Mucosa of descending colon (tissue), 3 donors: ENCODE measurements at places on chromosomes 4 and X. TPM values are rescaled to one million over a fixed set of nuclear protein-coding genes. Genes with fewer than 3 reads are reported as not detected.

GRCh38 chr4:6278801-6279197 lies 9.1 kb downstream of the WFS1 start:
- DNase-seq = no peak

Gene SAGE1
- total RNA-seq = not detected

Gene SLC30A9
- total RNA-seq = 44.6 TPM

Gene DCAF4L1
- 0.05 TPM for total RNA-seq

- no peak for DNase-seq
Measured at GRCh38 chr4:139878050-139878449, 212.4 kb downstream of the MGST2 start.

DNA sequence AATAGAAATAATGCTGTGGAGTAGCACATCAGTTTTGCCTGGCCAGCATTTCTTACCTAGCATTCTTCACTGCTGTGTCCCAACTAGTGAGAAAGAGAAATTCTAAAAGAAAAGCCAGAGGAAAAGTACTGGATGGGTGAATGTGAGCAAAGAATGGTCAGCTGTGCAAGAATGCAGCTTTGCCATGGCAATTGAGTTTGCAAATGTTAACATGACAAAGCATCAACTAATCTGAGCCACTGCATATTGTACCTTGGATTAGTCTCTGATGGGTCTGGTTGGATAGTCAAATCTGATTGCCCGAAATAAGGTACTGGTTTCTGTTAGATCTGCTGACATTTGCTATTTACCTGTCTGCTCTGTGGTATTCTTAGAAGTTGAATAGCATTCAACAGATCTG lies 38.7 kb downstream of the ADD1 start:
- no peak for DNase-seq

Gene TENT5D
- total RNA-seq = not detected

- no peak for DNase-seq
Measured at GRCh38 chr4:59381591-59381990, 1818.5 kb upstream of the ADGRL3 start.

- DNase-seq = no peak
Measured at GRCh38 chr4:81631958-81632441, 160.3 kb upstream of the RASGEF1B start.

- no peak for DNase-seq
Measured at GRCh38 chr4:133102043-133102442, 47.1 kb upstream of the PCDH10 start.

DNA sequence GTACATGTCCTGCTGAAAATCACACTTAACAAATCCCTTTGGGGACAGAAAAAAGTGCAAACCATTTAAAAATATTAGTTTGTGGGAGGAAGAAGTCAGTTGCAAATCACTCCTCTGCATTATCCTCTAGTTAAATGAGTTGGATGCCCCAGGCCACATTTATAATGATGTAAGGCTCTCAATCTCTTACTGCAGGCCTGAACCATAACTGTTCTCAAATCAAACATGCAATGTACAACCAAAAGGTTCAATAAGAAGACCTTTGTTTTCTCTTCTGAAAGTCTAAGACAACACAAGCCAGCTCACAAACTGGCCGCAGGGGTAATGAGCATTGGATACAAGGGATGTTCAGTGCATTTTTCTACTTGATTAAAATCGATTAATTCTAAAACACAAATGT lies 39.7 kb downstream of the IGFBP7 start:
- no peak for DNase-seq
